ENCODE measurements at places on chromosomes 16 and 17. TPM values are rescaled to one million over a fixed set of nuclear protein-coding genes. Genes with fewer than 3 reads are reported as not detected.

DNA sequence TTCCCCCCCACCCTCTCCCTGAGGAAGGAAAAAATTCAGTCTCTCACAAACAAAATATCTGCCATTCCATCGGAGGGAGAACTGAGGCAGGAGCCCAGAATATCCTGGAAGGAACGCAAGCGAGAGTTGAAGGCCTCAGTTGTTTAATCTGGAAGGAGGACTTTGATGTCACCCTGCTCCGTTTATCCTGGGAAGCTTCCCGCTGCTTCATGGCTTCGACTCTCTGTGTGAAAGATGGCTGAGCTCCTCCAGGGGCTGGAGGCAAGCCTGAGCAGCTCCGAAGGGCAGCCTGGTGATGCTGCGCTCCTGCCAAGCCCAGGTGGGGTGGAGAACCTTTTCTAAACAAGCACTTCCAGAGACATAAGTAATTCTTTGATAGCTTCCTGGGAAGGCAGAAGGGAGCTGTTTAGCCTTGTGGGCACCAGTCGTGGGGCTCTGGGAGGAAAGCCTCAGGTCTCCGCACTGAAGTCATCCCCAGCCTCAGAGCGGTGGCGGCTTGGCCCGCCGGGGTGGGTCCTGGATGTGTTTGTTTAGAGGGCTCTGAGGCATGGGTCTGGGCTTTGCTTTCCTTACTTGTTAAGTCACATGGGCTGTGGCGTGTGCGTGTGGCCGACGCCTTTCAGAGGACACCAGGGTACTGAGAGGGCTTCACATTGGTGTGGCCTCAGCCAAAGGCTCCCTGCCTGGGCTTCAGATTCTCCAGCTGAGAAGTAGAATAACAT, 7.9 kb downstream of the NKD1 start:
- no peaks in the 10 kb centered on the region for H3K4me1 ChIP-seq
- no peak overlapping the region for H3K27ac ChIP-seq
- no peaks in the 10 kb centered on the region for H3K36me3 ChIP-seq
- no peaks in the 10 kb centered on the region for H3K27me3 ChIP-seq
- DNase-seq: no peak
- no peak overlapping the region for H3K4me3 ChIP-seq

- H3K4me3 ChIP-seq: no peak overlapping the region
- no peaks in the 10 kb centered on the region for H3K27me3 ChIP-seq
- peak; percentile 8 for DNase-seq
- peaks cover 1% of the 10 kb centered on the region for H3K4me1 ChIP-seq
- H3K36me3 ChIP-seq: no peaks in the 10 kb centered on the region
- no peak overlapping the region for H3K27ac ChIP-seq
These were observed 76.6 kb downstream of the CMIP start for GRCh38 chr16:81521141-81521626.

DNA sequence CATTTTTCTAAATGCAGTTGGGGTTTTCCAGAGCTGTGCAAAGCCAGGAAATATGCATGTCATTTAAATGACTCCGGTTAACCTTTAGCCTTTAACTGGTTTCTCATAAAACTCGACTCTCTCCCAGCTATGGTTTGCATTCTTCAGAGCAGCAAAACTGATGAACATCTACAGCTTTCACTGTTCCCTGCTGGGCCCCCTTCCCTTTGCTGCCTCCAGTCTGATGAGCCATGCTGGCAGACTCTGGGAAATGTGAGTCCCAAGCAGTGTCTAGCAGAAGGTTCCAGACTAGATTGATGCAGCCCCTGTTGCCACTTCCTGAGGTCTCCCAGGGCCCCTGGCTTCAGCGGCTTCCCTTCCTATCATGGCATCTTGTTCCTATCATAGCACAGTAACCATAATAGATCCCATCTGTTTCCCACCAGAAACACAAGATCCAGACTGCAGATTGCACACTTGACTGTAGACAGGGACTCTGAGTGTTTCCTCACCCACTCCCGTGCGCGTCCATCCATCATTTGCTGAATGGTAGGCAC, 135.4 kb downstream of the CLEC16A start:
- H3K36me3 ChIP-seq: no peaks in the 10 kb centered on the region
- H3K27ac ChIP-seq: no peak overlapping the region
- H3K4me1 ChIP-seq: peaks cover 9% of the 10 kb centered on the region
- DNase-seq: no peak

The MYH8 gene
- not detected for total RNA-seq

The CCL1 gene
- total RNA-seq: not detected

DNA sequence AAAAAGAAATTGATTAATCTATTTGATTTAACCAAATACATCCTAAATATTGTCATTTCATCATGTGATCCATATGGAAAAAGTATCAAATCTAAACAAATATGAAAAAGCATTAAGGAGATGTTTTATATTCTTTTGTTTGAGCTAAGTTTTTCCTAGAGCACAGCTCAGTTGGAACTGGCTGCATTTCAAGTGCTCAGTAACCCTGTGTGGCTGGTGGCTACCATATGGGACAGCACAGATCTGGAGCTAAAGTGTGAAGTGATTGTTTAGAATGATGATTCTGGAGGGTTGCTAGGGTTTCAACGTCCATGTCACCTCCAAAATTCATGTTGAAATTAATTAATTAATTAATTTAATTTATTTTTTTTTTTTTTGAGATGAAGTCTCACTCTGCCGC, 137.5 kb downstream of the XYLT1 start:
- H3K4me3 ChIP-seq: no peak overlapping the region
- no peaks in the 10 kb centered on the region for H3K27me3 ChIP-seq
- no peak for DNase-seq
- no peaks in the 10 kb centered on the region for H3K4me1 ChIP-seq
- H3K27ac ChIP-seq: no peak overlapping the region

DNA sequence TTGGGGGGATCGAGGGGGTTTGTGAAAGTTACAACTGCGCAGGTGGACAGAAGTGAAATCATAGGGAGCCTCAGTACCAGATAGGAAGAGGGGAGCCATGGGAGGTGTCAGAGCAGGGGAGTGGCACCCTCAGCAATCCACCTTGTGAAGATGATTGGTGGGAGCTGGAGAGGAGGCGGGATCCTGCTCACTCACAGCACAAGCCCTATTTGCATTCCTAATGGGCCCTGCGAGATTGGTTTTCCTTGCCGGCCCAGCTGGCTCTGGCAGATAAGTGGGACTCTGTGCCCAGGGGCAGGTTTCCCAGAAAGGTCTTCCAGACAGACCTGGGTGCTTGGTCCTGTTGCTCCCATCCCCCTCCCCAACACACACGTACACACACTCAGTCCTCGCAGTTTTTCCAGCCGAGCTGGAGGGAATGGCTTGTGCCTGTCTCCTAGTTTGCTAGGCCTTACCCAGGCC, 9.4 kb downstream of the WNT3 start:
- no peaks in the 10 kb centered on the region for H3K27me3 ChIP-seq
- H3K4me1 ChIP-seq: no peaks in the 10 kb centered on the region
- H3K4me3 ChIP-seq: no peak overlapping the region
- no peak for DNase-seq
